Subcutaneous adipose tissue (tissue), 4 donors: ENCODE measurements at places on chromosomes 13 and 19. TPM values are rescaled to one million over a fixed set of nuclear protein-coding genes. Genes with fewer than 3 reads are reported as not detected.

ZNF431 gene
- total RNA-seq = 20.0 TPM

RNF225 gene
- not detected for total RNA-seq

CACNG7 gene
- not detected for total RNA-seq

ATXN8OS gene
- not detected for total RNA-seq

GADD45B gene
- total RNA-seq = 119 TPM

CYP4F8 gene
- not detected for total RNA-seq
